AG08395 (cell line): ENCODE measurements at places on chromosomes 3 and 15.
A peak's percentile ranks its signal among the peaks of the same experiment; 100 is the strongest.

DNA sequence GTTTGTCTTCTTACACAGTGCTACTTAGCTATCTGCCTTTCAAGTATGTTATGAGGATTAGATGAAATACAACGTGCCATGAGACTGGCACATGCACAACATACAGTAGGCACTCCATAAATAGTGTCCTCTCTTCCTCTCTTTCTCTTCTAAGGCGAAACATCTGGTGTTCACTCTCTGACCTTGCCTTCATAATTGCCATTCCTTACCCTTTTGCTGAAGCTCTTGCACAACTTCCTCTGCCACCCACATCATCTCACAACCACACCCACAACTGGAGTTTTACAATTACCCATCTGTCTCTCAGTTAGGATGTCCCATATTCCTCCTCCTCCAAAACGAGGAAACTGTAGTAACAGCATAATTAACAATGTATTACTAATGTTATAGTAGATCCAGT lies 26.4 kb upstream of the ACP3 start:
- peak; percentile 25 for DNase-seq

GRCh38 chr3:90092994-90093393 lies 985.6 kb downstream of the EPHA3 start:
- no peak for DNase-seq

- DNase-seq, result peak; percentile 52
Measured at GRCh38 chr15:57732526-57733331, 26.2 kb downstream of the POLR2M start.

GRCh38 chr3:8220291-8220690 lies 281.3 kb upstream of the LMCD1 start:
- DNase-seq, result no peak

DNA sequence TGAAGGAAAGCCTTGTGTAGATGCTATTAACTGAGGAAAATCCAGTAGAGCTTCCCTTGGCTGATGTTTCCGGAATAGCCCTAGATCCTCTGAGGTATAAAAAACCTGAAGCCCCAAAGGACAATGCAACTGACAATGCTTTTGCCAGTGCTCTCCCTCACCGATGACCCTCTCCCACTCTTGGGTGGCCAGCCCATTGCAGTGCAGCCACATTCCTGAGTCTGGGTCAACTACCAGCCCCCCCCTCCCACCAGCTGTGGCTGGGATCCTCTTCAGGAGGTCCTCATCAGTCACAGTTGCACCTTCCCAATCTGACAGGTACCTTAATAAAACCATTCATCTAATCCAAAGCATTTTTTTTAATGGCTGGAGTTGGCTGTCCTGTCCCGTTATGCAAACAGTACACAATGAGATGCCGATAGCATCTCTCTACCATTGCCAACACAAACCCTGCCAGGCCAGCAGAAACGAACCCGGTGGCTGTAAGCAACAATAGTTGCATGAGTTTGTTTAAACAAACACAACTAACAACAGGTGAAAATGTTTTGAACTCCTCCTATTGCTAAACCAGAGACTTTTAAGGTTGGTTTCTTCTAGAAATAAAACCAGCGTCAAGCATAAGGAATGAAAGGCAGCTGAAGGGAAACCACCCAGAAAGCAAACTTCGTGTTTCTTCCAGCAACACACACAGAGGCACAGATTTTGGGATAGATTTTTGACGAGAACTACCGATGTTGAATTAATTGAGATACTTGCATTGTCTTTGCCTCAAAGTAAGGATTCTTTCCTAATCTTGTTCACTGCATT lies 128.3 kb upstream of the ARHGEF3 start:
- no peak for DNase-seq

DNA sequence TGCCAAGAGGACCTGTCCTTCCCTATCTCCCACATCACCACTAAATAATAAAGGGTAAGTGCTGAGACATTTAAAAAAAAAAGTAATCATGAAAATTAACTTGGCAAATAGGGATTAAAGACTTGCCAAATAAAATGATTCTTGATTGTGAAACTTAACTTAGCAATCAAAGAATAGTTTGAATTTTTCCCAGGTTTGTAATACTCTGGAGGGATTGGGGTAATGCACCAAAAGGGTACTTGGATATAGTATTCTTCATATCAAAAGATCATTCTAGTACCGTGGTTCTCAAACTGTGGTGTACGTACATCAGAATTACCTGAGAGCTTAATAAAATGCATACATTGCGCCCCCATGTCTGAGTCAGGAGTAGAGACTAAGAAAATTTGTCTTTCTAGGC lies 28.5 kb downstream of the CALML4 start:
- DNase-seq, result peak; percentile 24

GRCh38 chr15:60096157-60096556 lies 92.0 kb downstream of the FOXB1 start:
- DNase-seq, result peak; percentile 49

GRCh38 chr3:5188419-5189221 lies 1.1 kb downstream of the EDEM1 start:
- peak; percentile 20 for DNase-seq

- peak; percentile 57 for DNase-seq
Measured at GRCh38 chr3:143207338-143207961, 87.9 kb downstream of the CHST2 start.

- DNase-seq, result no peak
Measured at GRCh38 chr3:53255423-53255774, 423 bp downstream of the TKT start.

- no peak for DNase-seq
Measured at GRCh38 chr3:14122301-14122700, 2.4 kb downstream of the CHCHD4 start.

DNA sequence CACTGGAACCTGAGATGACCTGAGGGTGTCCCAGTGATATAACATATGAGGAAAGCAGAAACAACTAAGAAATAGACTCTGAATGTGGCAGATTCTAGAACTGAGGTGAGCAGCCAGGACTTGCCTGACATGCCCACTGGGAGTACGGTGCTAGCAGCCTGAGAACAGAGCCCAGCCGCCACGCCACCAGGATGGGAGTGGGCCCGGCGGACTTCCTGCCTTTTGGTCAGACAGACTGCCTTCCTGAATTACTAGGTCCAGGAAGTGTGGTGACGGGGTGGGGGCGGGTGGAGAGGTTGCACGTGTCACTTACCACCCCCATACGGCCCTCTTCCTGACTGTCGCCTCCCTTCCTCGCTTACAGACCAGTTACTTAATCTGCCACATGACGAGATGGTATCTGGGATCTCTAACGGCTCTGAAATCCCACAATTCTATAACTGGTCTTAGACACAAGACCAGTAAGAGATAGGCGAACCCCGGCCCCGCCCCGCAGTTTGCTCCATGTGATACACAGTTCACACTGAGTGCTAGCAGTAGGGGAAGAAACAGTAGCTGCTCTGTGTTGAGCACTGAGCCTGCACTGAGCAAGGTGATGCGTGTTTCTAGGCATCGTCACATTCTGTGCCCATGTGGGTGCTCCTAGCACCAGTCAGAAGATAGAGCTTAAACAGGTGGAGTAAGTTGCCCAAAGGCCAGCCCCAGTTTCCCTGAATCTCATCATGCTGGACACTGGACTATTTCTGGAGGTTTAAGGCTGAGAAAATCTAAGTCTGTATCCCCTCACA lies 95.7 kb downstream of the CPN2 start:
- DNase-seq, result no peak

- DNase-seq, result no peak
Measured at GRCh38 chr15:64934023-64934422, 22.3 kb downstream of the ANKDD1A start.

DNA sequence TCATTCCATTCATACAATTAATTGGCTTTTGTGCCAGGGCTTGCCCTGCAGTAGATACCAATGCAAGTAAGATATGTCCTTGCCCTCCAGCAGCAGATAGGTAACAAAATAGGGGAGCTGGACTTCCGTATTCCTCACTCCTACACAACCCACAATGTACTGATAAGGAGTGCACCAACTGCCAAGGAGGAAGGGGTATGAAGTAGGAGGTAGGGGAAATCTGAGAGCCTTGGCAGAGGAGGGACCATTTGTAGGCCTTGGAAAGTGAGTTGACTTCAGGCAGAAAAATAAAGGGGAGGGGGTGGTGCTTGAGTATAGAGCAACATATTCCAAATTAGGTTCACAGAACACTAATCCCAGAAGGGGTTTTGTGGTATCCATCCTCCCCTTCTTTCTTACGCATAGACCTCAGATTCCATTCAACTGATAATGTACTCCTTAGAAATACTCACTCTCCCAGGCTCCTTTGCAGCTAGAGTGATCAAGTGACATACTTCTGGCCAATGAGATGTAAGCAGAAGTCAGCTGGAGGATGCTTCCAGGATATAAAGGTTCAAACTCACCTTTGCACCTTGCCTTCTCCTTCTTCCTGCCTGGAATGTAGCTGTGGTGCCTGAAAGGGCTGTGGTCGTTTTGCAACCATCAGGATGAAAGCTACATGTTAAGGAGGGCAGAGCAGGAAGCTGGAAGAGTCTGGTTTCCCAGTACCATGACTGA lies 127.1 kb upstream of the SMAD3 start:
- no peak for DNase-seq

- no peak for DNase-seq
Measured at GRCh38 chr15:85556618-85556895, 176.2 kb downstream of the AKAP13 start.

GRCh38 chr3:134802428-134803050 lies 7.5 kb downstream of the EPHB1 start:
- no peak for DNase-seq

GRCh38 chr15:63439536-63440264 lies 58.1 kb upstream of the CA12 start:
- DNase-seq, result peak; percentile 58

GRCh38 chr15:70343961-70344621 lies 246.4 kb upstream of the TLE3 start:
- DNase-seq, result no peak

DNA sequence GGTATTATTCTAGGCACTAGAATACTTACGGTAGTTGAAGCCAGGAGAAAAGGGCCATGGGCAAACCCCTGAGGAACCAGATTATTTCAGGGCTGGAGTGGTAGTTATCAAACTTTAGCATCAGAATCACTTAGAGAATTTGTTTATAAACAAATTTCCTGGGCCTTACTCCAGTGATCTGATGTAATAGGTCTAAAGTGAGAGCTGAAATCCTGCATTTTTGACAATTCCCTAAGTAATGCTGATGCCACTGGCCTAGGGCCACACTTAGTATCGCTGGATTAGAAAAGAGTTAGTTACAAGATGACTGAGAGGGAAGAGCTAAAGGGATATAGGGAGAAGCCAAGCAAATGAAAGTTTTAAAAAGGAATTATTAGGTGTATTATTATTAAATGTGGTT lies 412.5 kb upstream of the THRB start:
- no peak for DNase-seq

DNA sequence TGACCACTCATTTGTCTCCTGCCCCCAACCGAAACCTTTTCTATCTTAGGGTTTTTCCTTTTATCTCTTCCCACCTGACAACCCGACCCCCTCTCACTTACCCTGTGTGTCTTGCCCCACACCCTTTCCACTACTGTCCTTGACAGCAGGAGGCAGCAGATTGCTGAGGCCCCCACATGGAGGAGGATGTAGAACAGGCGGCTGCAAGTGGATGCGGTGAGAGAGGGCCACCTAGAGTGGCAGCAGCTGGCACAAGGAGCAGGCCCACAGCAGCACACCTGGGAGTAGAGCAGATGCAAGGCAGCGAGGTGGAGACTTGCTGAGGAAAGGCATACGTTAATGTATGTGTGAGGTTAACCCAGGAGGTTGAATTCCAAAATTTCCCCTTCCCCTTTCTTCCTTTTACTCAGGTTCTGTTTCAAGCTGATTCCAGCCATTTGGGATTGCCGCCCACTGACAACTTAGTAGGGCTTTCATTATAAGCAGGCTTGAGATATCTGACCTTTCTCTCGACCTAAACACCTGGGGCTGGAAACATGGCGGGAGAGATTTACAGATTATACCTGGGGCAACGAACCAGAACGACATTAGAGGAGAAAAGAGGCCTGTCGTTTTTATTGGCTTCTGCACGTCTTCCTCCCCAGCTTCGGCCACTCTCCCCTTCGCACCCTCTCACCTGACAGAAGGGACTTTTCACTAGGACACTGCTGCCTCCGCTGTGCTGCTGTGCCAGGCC lies 643 bp downstream of the SERINC4 start:
- no peak for DNase-seq

DNA sequence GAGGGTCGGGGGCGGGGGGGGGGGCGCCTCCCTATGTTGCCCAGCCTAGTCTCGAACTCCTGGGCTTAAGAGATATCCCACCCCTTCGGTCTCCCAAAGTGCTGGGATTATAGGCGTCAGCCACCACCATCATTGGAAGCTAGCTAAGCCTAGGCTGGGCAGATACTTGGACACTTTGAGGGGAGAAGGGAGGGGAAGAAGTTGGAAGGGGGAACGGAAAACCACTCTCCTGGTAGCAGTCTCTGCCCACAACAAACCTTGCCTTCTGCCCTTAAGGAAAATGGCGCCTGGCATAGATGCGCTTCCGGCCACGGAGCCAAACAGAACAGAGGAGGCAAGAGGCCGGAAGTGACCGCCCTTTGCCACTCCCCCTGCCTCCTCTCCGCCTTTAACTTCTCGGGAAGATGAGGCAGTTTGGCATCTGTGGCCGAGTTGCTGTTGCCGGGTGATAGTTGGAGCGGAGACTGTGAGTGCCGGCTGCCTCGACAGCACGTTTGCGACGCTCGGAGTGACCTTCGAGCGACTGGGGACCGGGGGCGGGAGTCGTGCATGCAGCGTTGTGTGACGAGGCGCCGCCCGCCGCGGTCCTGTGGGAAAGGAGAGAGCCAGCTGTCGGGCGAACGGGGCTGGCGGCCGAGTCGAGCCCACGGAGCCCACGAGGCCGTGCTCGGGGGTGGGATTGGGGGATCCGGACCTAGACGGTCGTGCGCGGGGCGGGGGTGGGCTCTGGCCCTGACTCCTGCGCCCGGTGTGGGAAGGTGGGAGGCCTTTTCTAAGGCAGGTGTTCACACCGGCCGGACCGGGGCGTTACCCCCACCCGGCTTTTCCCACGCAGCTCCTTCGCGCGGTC lies at the start of gene MFN1:
MFN1 (plus strand) TSS at position 365 of the 850 bp plus-strand sequence. CDS start 1,143 bp downstream, outside the sequence.
- DNase-seq, result peak; percentile 96

DNA sequence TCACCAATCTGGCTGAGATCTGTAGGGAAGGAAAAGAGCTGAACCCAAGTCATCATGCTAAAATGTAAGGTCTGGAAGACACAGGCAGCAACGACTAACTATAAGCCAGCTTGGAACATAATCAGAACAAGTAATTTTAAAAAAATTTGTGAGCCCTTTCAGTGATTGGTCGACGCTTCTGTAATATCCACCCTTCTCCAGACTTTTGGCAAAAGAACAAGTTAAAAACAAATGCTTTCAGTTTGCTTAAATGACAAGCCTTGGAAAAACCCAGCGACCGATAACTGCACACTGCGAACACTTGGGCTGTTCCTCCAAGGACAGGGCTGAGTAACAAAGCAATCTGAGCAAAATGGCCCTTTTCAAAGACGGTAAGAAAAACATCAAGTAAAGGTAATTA lies 49.6 kb downstream of the PCSK6 start:
- peak; percentile 89 for DNase-seq

- DNase-seq, result no peak
Measured at GRCh38 chr3:10299175-10299574, 6.4 kb upstream of the GHRL start.
